Kidney epithelial cell (primary cell): ENCODE measurements at places on chromosomes 12 and 14.

- no peak for DNase-seq
These were observed 92.3 kb upstream of the BTG1 start for GRCh38 chr12:92237762-92238523.

GRCh38 chr14:28052251-28052650 lies 714.3 kb upstream of the FOXG1 start:
- no peak for DNase-seq

- DNase-seq, result no peak
These were observed 424.0 kb downstream of the ZFP36L1 start for GRCh38 chr14:68368850-68369249.

DNA sequence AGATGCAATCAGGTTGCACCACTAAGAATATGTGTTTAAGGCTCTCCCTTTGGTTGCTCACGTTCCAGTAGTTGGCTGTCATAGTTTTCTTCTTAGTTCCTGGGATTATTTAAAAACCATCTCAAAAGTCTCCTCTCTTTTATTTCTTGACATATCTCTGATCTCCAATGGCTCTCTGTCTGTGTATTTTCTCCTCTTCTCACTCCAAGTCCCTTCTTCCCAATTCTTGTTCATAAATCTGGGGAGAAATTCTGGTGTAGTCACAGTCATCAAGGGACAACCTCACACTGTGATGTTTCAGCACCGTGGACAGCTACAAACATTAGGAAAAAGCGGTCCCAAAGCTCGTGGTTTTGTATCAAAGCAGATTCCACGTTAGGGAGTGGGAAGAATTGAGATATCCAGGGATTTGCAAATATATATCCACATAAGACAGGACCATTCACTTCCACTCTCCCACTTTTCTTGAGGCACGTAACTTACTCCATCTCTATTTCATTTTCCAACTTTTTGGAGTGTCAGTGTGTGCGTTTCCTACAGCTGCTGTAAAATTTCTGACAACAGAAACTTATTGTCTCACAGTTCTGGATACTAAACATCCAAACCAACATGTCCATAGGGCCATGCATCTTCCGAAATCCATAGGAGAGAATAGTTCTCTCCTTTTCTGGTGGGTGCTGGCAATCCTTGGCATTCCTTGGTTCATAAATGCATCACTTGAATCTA lies 80.6 kb upstream of the TMEM233 start:
- no peak for DNase-seq

GRCh38 chr14:66330228-66330627 lies 155.9 kb upstream of the CCDC196 start:
- no peak for DNase-seq
